Activated effector memory CD4-positive, alpha-beta T cell treated with anti-CD3 and anti-CD28 coated beads, Interleukin-2, amount 50 U/mL, for 16 hours (primary cell): ENCODE measurements at places on chromosomes 4 and X.
A peak's percentile ranks its signal among the peaks of the same experiment; 100 is the strongest.

GRCh38 chrX:15653961-15654360, 10.6 kb downstream of the CLTRN start:
- DNase-seq: no peak

GRCh38 chrX:13742397-13743176, 8.0 kb downstream of the OFD1 start:
- peak; percentile 74 for DNase-seq

DNA sequence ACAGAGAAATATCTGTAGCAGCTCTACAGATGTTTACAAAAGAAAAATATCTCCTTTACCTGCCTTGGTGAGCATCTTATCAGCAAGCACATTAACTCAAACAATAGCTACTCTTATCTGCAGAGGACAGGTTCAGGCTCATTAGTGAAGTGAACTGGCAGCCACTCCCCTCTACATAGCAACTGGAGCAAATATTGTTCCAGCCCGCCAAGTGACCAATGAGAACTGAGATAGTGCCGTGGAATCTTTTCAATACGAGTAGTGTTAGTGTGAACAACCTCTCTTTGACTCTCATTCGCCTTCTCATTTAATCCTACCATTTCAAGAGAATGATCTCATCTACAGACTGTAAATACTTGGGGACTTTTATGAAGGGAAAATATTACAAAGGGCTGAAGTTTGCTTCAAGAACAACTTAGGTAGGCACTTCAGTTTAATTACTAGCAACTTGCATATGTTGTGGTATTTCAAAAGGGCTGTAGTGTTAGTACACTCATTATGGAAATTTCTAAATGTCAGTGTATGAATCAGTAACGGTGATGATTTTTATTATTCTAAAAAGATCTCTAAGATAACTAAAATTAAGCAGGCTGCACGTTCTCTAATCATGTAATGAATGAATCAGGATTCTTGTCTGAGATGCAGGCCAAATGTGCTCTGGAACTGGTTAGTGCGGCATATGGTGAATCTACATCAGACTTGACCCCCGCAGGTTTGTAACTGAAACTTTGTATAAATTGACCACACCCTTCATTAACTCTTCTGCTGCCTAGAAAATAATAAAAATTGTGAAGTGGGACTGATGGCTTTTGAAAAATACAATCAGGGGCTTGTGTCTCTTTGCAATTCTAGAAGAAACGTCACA, 72.4 kb downstream of the PALLD start:
- DNase-seq: no peak

DNA sequence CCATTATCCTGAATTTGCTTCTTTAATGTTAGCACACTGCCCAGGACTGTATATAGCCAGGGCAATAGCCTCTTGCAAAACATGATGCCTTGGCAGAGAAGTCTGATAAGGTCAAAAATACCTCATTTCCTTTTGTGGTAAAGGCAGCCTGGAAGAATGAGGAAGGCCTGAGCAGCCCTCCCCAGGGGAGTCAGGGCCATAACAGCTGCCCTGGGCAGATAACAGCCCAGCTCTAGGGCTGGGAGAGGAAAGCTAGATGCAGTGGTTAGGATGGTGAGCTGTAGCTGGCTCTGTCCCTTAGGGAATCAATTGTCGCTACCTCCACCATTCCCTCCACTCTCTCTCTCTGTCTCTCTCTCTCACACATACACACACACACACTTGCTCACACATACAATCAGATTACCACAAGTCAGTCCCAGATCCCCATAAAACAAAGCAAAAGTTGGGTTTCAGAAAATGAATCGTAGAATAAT, 29.2 kb downstream of the EFHC2 start:
- no peak for DNase-seq

DNA sequence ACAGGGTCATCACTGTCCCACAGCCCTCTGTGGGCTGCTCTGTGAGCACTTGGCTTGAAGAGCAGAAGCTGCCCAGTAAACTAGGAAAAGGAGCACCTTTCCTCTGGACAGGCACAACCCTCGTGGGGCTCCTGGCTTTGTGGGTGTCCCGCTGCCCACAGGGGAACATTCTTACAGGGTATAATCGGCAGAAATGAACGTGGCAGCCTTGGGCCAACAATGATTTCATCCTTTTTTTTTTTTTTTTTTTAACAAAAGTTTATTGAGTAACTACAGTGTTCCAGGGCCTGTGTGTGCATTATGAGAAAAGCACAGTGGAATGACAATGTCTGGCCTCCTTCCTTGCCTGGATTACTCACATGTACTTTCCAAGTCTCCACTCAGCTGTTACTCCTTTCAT, 197.2 kb downstream of the PDGFC start:
- no peak for DNase-seq

DNA sequence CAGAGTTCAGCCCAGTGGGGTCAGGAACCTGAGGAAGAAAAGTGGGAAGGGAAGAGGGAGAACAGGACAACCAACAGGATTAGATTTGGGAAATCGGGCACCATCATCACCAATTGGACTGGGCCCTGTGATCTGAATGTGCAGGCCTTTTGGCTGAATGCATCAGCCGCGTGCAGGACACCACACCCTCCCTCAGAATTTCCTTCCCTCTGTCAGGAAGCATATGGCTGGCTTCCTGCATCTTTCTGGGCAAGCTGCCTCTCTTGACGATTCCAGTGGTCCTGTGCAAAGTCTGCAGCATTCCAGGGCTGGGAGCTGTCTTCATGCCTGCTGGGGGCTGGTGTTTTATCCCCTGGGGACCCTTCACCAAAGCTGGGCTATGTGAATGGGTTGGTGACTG, 16.4 kb downstream of the MAGEA4 start:
- no peak for DNase-seq

GRCh38 chr4:58807843-58808615, 1697.8 kb upstream of the IGFBP7 start:
- DNase-seq: no peak

DNA sequence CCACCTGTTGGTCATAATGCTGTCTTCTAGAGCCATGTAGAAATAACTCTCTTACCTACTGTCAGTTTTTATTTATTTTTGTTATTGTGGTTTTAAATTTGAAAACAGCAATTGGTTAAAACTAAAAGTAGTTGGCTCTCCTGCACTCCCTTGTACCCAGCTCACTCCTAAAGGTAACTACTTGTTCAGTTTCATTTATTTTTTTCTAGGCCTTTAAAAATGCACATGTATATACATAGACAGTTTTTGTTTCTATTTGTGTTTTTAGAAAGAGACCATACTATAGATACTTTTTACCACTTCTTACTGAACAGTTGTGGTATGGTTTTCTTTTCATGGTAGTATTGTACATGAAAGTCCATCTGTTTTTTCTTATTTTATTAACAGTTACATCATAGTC, 16.8 kb downstream of the SMAD1 start:
- no peak for DNase-seq

DNA sequence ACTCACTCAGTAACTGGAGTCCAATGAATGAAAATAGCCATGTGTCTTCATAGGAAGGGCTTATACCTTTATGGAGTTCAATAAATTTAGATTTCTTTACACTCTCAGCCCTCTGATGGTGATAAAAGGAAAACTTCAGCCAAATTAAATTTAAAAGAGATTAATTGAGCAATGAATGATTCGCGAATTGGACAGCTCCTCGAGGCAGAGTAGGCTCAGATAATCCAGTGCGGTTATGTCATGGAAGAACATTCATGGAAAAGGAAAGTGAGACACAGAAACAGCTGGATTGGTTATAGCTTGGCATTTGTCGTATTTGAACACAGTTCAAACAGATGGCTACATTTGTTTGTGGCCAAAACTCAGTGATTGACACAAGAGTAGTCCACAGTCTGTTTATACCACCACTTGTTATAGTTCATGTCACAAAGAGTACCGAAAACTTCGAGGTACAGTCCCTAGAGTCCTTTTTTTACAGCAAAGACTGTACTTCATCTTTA, 54.6 kb upstream of the TACR3 start:
- DNase-seq: no peak

DNA sequence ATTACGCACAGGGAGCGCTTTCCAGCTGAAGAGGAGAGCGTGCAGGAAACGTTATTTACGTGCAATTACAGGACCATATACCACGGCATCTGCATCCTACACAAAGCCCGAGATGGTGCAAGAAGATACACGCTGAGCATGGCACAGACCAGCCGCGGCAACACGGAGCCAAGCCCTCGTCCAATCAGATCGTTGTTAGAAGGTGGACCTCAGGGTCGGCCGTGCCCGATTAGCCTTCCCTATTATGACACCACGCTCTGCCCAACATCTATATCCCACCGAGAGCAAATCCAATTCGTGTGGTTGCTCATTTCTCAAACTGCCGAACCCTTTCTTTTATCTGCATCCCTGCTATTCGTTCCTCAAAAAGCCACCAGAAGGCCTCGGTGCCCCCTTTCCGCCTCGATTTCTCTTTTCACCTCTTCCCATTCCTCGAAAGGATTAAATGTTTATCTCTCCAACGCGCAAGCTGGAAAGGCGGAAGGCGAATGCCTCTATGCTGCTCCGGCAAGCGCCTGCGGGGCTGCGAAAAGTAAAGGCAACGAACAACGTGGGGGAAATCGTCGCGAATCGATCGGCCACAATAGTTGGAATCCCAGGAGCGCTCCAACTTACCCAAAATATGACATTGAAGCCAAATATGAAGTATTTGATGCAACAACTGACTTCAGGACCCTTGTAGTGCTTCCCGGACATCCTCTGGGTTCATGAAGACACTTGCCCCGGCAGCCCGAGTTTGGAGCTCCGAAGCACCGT, 702 bp downstream of the TSPAN5 start:
- peak; percentile 77 for DNase-seq

GRCh38 chr4:159607809-159608208, 504.9 kb downstream of the RAPGEF2 start:
- no peak for DNase-seq

DNA sequence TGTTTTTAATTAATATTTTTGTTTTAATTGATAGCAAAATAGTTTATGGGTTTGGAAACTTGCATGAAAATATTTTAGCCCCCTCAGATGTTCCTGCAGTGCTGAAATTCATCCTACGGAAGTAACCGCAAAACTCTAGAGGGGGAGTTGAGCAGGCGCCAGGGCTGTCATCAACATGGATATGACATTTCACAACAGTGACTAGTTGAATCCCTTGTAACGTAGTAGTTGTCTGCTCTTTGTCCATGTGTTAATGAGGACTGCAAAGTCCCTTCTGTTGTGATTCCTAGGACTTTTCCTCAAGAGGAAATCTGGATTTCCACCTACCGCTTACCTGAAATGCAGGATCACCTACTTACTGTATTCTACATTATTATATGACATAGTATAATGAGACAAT, 40.4 kb downstream of the MAP7D3 start:
- no peak for DNase-seq

DNA sequence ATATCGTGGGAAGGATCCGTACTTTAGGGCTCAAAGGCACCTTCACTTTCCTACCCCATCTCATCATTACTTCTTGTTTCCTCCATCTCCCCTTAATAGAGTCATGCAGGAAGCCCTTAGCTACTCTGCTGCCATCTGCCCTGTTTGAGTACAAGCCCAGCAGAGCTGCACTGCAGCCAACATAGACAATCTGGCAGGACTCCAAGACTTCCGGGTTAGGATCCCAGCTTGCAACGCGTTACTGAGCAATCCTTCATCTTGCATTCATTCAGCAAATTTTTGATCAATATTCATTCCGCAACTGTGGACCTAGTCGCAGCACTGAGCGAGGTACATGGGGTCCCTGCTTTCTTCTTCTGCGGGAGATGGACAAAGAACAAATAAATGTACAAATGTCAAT, 344.9 kb downstream of the BCOR start:
- DNase-seq: no peak

DNA sequence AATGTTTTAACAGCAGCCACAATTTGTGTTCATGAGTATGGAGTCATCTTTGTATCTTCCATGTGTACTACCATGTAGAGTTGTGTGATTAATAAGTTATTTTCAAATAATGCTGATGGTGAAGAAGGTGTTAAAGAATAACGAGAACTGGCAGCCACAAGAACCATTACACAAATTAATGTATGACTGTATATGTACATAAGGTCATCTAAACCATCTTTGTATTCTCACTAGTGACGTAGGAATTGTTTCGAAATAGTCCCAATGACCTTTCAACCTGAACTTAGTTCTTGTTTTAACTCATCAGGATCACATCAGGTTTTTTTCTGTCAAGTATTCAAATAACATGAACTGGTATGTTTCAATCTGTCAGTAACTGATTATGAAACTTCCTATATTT, 48.3 kb upstream of the NOCT start:
- no peak for DNase-seq

- DNase-seq: no peak
These were observed 23.1 kb upstream of the CAMK2D start for GRCh38 chr4:113784497-113785250.

DNA sequence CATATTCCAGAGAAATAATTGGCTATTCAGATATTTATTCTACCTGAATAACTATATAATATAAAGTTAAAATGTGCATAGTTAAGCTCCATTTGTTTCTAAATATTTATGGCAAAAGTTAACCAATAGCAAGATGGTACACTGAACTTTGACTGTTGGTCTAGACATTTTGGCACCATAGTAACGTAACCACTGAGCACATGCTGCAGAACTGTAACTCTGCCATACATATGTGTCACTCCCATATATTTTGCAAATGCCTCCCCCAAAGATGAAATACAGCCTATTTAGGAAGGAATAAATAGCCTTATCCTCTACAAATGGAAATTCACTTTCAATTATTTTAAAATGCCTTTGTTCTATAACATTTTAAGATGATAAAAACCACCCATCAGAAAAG, 424.9 kb downstream of the CENPC start:
- DNase-seq: no peak

DNA sequence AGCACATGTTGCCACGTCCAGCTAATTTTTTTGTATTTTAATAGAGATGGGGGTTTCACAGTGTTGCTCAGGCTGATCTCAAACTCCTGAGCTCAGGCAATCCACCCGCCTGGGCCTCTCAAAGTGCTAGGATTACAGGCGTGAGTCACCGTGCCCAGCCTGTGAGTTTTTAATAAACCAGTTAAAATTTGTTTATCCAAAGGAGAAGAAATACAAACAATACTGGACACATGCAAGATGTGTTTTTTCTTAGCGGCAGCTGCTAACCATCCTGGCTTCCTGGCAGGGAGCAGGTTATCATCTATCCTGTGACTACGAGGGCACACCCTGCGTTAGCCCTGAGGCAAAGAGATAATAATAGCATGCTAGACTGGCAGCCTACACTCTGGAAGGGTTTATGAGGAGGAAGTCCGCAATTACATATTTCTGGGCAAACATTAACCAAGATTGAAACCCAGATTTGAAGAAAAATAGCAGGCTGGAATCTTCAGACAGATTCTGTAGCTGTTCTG, 191.4 kb downstream of the SPRY1 start:
- no peak for DNase-seq

- peak; percentile 85 for DNase-seq
These were observed 50.8 kb downstream of the PRPS1 start for GRCh38 chrX:107678957-107679740.

DNA sequence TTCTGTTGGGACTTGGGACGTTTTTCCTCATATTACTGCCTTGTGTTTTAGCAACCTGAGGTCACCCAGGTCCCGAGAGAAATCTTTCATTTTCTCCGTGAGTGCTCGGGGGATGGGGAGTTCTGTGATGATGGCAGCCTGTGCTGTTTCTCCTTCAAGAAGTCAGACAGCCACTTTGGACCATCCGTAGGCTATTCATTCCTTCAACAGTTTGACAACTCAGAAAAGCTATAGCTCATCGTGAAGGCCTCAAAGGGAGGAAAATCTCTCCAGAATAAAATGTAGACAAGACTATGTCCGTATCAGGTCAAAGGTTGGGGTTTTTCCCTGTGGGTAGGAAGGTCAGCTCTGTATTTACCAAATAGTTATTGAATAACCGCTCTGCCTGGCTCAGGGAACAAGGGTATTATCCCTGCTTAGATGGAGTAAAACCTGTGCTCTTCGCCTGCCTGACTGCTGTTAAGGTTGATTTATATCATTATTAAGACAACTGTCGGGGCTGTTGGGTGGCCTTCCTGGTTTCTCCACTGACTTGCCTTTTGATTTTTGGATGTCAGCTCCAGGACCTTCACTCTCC, 36.6 kb downstream of the FAM114A1 start:
- no peak for DNase-seq
